ENCODE measurements at places on chromosomes 2 and 18.

DNA sequence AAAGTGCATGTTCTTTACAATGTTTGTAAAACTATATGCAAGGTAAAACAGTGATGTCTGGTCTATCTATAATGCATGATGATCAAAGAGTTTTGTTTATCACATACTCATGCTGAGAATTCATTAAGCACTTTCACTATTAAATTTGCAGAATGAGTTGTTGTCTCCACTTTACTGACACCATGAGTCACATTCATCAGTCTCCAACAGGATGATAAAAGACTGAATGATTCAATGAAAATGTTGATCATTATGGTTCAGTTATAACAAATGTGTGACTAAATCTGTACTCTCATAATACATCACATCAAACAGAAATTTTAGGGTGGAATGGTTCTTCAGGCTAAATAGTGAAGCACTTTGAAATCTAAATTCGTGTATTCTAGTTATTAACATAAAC is 129.0 kb downstream of the ERBB4 start:
- no peak for DNase-seq

DNA sequence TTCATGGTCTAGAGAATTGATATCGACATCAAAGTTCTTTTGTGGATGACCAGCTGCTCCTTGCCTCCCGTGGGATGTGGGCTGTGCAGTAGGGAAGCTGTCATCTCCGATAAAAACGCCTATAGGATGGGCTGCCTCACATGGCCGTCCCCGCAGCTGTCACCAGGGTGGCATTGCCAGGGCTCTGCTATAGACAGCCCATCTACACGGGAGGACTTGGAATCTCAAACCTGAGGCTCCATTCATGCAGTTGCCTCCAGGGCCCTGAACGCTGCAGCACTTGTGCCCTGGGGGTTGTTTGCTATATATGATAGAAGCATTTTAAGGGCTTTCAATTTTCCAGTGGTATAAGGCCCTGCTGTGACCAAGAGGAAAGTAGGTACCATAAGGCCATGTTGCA is 183.1 kb downstream of the MYCN start:
- no peak for DNase-seq

DNA sequence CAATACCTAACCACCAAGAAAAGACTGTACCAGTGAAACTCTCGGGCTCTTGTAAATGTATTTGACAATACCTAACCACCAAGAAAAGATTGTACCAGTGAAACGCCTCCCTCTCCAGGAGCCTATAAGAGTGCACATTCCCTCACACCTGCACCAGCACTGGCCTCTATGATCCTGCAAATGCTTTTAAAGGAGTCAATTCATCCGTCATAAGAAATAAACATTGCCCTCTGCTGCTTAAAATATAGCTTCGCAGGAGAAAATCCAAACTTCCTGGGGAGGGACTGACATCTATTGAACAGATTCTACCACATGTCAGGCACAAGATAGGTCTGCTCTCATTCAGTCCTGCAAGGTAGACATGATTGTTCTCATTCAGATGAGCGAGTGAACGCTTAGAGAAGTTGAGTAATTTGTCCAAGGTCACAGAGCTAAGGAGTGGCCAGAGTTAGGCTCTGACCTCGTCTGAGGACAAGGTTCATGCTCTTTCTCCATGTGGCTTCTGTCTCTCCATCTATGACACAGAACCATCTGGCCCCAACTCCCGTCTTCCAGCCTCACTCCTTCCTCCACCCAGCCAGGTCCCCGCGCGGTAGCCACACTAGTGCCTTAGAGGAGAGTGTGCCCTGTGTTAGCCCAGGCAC is 38.7 kb downstream of the MCFD2 start:
- DNase-seq, result no peak

GRCh38 chr2:159891917-159892730 is 94.1 kb upstream of the CD302 start:
- peak; percentile 68 for DNase-seq

GRCh38 chr2:222398446-222398885 is 25.9 kb upstream of the SGPP2 start:
- no peak for DNase-seq

DNA sequence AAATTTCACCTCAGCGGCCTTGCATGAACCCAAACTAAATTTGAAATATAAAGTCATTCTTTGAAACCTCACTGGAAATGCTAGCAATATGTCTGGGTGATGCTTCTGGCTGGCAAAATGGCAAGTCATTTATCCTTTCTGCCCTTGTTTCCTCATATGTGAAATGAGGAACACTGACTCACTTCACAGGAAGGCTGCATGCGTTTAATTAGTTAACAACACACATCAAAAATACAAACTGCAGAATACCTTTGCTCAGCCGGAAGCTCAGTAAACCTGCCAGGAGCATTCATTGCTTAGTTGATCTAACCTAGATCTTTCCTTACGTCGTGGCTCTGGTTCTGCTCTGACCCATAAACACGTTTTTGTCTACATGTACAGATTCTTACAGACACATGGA is 214.2 kb upstream of the ACVR2A start:
- DNase-seq, result no peak

GRCh38 chr2:188511346-188511745 is 219.7 kb downstream of the GULP1 start:
- DNase-seq, result no peak

- DNase-seq, result no peak
Observed at GRCh38 chr18:7172611-7173010, 55.0 kb upstream of the LAMA1 start.

- peak; percentile 89 for DNase-seq
Observed at GRCh38 chr18:9094307-9095226, 7.9 kb upstream of the NDUFV2 start.

DNA sequence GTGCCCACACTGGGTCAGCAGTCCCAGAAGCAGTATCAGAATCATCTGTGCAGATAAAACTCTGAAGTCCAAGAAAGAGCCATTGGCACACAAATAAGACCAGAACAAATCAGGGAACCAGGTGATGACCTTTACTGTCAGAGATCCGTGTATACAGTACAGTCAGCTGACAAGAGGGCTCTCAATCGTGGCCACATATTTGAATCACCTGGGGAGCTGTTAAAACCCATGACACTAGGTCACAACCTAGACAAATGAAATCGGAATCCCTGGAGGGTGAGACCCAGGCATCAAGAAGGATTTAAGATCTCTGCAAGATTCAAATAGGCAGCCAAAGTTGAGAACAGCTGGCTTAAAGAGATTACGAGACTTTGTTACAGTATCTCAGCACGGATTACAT is 807.1 kb downstream of the RNF144A start:
- no peak for DNase-seq

Data from non-pigmented ciliary epithelial cell (primary cell).